ENCODE measurements at places on chromosomes 16 and 17.

DNA sequence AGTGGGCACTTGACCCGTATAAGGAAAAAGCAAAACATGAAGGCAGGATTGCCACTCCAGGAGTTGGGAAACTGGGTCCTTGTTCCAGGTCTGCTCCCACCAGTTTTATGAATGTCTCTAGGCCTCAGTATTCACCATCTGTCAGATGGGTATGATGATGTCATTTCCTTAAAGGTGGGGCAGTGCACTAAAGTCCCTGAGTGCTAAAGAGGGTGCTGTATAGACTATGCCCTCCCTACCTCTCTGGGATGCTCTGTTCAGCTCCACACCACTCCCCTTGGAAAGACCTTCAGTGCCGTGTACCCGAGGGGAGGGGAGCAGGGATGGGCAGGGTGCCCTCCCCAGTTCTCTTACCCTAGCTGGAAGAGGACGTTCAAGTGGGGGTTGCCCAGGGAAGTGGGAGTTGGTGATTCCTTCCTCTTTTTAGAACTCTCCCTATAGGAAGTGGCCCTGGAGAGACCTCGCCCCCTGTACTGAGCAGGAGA is 2.2 kb downstream of the LASP1 start:
- DNase-seq, result no peak

DNA sequence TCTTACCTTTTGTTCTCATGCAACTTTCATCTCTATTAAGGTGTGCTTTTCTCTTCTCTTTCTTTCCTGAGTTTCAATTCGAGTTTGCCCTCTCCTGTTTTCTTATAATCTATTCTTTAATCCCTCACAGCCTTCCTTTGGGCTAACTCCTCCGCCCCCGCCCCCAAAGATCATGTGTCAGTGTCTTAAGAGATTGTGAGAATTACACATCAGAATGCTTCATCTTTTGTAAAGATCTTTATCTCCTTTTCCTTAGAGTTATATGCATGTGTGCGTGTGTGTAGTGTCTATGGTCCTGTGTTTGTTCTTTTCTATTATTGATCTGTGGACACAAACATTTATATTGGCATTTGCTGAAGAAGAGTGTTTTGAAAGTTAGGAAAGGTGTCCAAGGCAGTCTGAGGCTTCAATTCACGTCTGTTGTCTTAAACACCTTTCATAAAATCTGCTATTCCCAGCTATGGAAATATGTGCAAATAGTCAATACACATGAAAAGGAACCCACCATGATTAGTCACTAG is 6.1 kb upstream of the ALDH3A2 start:
- DNase-seq, result no peak

DNA sequence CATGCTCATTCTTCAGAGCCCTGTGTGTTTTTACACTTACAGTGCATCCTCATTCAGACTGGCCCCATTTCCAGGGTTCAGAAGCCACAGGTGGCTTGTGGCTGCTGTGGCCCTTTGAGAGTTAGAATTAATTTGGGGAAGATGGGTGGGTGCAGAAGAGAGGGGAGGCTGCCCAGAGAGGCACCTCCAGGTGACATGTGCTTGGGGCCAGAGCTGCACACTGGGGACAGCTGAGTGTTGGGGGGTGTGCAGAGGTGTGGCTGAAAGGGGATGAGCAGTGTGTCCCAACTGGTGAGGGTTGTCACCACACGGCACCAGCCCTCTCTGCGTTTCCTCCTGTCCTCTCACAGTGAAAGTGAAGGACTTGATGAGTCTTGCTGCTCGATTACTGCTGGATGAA is 6.9 kb upstream of the EIF1 start:
- DNase-seq, result no peak

DNA sequence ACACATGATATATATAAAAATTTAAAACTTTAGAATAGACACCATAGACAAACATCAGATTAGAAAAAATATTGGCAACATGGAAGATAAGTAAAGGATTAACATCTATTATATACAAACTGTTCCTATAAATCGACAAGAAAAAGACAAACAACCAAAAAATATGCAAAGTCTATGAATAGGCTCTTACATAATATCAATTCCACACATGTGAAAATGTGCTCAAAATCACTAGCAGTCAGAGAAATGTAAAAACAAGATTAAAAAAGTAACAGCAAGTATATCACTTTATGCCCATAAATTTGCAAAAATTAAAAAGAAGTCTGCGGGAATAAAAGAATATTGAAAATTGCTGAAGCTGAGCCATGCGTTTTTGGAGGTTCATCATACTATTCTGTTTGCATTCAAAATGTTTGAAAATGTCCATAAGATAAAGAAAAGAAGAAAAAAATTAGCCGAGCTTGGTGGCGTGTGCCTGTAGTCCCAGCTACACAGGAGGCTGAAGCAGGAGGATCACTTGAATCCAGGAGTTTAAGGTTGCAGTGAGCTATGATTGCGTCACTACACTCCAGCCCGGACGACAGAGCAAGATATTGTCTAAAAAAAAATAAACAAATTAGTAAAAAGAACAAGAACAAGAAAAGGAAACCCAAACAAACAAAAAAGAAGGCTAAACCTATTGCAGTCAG is 11.2 kb upstream of the ERN2 start:
- DNase-seq, result no peak

DNA sequence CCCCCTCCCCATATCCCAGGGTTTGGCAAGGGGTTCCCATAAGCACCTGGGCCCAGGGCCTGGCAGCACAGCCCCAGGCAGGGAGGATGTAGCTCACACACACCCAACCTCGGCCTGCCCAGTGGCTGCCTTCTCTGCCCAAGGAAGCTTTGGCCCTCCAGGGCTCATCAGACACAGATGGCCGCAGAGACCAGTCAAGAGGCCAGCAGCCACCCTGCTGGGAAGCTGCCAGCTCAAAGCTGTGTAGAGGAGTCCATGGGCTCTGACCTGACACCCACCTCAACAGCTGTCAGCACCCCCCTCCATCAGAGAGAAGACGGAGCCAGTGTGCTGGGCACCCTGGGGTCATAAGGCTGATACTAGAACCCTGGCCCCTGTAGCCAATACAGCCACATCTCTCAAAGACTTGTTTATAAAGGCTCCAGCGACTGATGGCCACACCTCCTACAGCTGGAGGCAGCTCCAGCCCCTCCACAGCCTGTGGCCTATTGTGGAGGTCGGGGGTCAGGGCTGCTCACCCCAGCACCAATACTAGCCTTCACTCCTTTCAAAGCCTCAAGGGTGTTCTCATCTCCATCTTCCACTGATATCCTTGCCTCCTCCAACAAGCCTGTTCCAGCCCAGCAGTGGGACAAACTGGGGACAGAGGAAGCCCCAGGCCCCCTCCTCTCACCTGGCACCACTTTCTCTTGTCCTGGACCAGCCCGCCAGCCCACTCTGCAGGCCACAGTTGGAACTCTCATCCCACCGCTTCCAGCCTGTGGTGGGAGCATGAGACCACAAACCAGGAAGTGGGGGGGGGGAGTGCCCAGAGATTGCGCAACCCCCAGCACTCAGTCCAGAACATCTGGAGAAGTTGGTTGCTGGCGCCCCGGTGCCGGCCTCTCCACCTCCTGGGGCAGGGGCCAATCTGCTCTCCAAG is 2.2 kb upstream of the MPG start:
- no peak for DNase-seq

- DNase-seq, result no peak
These were observed 11.7 kb downstream of the PPL start for GRCh38 chr16:4925293-4925607.

- DNase-seq, result no peak
These were observed 217.5 kb downstream of the SOX9 start for GRCh38 chr17:72338304-72338703.

DNA sequence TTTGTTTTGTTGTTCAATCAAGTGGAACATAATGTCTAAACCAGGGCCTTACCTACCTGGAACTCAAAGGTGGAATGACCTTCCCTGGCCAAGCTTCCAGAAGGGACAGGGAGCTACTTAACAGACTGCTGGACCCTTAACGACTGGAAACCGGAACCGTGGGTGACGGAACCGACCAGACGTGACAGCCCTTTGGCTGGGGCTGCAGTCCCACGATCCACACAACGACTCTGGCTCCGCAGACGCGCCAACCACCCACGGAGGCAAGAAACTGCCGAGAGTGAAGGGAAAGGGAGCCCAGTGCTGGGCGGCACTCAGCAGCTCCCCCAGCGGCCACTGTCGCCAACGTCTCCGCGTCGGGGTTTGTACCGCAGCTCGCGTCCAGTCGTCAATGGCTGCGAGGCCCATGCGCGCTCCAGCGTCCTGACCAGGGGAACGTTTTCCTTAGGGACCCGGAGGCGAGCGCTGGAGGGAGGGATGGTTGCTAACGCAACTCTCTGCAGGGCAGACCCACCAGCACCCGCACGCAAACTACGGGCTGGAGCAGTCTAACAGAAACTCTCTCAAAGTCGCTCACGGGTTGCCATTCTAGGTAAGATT is 5.5 kb upstream of the KIF22 start:
- peak; percentile 65 for DNase-seq

DNA sequence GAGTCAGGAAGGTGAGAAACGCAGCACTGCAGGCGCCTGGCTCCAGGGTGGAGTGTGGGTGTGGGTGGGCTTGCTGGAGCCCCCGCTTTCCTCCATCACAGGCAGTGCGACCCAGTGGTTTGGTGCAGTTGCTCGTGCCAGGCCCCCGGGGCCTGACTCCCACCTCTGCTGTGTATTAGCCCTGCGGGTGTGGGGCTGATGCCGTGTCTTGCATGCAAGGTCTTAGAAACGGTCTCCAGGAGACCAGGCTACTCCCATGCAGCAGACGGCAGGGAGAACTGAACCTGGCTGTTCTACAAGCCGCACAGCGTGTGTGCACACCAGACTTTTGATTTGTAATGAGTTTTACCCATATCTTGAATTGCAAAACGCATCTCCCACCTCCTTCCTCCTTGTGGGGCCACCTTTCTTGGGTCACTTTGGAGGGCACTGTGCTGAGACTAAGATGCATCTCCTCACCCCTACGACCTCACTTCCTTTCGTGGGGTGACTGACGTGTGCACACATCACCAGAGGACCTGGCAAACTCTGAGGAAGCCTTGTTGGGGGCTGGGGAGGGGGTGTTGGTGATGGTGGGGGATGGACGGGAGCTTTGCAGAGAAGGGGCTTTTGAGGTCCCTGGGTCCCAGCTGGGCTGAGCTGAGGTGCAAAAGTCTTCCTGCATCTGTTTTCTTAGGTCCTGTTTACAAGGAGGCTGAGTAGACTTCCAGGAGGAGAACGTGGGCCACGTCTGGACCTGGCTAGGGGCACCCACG is 101.8 kb upstream of the TNRC6C start:
- DNase-seq, result no peak

- no peak for DNase-seq
These were observed 1.7 kb downstream of the KANSL1 start for GRCh38 chr17:46191322-46192188.

- DNase-seq, result no peak
These were observed 55.4 kb downstream of the CFDP1 start for GRCh38 chr16:75377729-75378386.

GRCh38 chr16:23310217-23310616 is 8.1 kb downstream of the SCNN1B start:
- DNase-seq, result no peak

DNA sequence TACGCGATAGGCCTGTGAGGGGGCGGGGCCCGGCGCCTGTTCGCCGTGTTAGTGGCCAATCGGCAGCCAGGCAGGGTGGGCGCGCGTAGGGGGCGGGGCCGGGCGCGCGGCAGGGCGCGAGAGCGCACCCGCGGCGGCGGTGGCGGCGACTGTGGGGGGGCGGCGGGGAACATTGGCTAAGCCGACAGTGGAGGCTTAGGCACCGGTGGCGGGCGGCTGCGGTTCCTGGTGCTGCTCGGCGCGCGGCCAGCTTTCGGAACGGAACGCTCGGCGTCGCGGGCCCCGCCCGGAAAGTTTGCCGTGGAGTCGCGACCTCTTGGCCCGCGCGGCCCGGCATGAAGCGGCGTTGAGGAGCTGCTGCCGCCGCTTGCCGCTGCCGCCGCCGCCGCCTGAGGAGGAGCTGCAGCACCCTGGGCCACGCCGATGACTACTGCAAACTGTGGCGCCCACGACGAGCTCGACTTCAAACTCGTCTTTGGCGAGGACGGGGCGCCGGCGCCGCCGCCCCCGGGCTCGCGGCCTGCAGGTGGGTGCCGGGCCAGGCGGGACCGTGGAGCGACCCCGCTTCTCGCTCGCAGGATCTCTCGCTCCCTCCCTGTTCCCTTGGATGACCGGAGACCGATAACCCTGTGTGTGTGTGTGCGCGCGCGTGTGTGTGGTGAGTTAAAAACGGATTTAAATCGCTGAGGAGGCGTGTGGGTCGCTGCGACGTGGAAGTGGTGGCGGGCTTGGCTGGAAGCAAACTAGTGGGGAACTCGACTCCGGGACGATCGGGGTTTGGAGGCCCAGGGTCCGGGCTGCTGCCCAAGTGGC is at the start of gene NFATC3:
Gene NFATC3, plus strand, starts transcription at position 112 of the 813 bp plus-strand sequence. Its CDS starts 312 bp downstream, at position 424.
- DNase-seq, result peak; percentile 99

DNA sequence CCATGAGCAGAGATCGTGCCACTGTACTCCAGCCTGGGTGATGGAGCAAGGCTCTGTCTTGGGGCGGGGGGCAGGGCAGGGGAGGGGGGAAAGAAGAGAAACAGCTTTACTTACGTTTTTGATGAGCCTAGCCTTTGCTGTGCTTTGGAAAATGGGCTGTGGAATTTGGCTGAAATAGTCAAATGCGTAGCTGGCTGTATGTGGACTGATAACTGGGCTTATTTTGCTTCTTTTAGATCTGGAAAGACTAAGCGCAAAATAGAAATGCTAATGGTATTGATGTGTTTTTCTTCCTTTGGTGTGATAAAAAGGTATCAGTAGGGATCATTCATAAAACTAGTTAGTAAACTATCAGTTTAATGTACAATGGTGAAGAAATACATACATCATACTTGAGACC is 346.4 kb downstream of the WWOX start:
- no peak for DNase-seq

GRCh38 chr17:1630662-1631061 is 2.0 kb upstream of the SLC43A2 start:
- DNase-seq, result no peak

GRCh38 chr17:14297161-14297851 is 3.6 kb upstream of the HS3ST3B1 start:
- DNase-seq, result no peak

Measured in stimulated activated CD4-positive, alpha-beta T cell treated with anti-CD3 and anti-CD28 coated beads, Interleukin-15, amount 100 ng/mL, for 1 hour (primary cell).